ENCODE measurements at places on chromosomes 16 and 17.
A peak's percentile ranks its signal among the peaks of the same experiment; 100 is the strongest.

GRCh38 chr16:78759596-78759995 lies 660.1 kb downstream of the WWOX start:
- DNase-seq = no peak

DNA sequence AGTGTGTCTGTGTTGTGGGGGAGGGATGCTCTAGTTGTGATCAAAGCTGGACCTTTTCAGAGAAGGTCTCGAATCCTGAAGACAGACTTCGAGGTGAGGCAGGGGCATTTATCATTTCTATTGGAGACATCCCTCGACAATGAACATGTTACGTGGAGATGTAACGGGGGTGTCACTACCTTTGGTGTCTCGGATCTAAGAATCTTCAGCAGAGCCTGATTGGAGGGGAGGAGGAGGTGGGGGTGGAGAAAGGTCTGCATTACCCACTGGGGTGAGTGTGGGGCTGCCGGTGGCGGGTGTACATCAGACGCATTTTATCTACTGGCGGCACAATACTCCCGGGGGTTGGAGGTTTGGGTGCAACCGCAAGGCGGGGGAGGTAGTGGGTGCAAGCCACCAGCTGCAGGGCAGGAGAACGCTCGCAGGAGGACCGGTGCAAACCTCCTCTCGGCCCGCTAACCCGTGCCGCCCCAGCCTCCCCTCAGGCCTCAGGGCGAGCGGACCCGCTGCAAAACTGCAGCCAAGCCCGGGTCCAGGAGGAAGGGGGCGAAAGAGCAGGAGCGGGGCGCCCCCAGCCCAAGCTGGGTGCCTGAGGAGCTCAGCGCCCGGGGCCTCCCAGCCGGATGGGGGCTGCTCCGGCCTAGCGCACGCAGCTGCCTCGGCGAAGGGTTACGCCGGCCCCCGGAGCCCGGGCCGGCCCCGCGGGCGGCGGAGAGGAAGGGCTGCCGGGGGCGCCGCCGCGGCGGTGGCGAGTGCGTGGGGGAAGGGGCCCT lies 735 bp downstream of the ZNF652 start:
- DNase-seq = peak; percentile 6

DNA sequence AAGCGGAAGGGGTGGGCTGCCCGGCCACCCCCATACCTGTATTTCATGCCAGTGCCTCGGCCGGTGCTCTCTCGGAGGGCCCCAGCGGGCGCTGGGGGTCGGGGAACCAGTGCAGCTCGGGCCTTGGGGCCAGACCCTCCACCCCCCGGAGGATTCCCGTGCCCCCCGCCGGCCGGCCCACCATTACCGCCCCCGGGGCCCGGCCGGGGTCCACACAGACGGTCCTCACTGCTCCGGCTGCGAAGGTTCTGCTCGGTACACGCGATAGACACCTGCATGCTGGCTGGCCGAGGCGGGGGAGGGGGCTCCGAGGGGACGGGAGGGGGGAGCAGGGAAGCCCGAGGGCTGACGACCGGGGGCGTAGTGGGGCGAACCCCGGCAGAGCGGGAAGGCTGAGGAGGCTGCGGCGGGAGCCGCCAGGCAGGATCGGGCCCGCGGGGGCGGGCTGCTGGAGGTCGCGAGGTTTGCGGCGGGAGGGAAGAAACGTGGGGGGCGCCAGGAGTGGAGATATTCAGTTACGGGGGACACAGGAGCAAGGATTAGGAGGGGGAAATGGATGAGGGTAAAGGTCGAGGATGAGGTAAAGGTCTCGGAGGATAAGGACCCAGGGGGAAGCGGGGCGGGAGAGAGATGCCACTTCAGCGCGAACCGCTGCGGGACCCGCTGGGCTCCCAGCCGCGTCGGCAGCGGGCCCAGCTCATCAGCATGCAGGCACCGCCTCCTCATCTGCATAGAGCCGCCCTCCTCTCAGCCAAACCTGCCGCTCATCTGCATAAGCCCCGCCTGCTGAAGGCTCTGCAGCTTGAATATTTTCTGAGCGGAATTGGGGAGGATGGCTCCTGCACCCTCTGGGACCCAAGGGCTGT lies at the start of gene KCNAB3:
Gene KCNAB3 (minus strand): TSS at position 699 of the 866 bp plus-strand sequence. CDS start 421 bp downstream, at position 278.
- peak; percentile 52 for DNase-seq

GRCh38 chr17:74190154-74190553 lies 13.3 kb upstream of the RPL38 start:
- peak; percentile 63 for DNase-seq

DNA sequence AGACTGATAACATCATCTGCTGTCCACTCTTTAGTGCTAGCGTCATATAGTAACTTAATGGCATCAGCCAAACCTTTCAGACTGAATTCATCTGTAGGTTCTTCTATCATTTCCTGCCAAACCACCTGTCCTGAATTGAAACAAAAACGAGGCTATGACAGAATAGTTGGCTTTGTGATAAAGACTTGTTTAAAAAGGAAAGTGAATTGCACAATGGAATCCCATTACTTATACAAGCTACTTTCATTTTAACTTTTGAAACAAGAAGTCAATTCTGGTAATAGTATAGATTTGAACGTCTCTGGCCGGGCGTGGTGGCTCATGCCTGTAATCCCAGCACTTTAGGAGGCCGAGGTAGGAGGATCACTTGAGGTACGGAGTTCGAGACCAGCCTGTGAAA lies 18.2 kb downstream of the LASP1NB start:
- no peak for DNase-seq

- DNase-seq = no peak
Observed at GRCh38 chr17:63464691-63465236, 12.1 kb upstream of the ACE start.

- DNase-seq = no peak
Observed at GRCh38 chr16:11147754-11148444, 108.1 kb downstream of the SOCS1 start.

GRCh38 chr16:27171584-27171983 lies 31.7 kb upstream of the KDM8 start:
- DNase-seq = no peak

- DNase-seq = no peak
Observed at GRCh38 chr16:64657316-64658011, 464.4 kb downstream of the CDH11 start.

Data from dermis microvascular lymphatic vessel endothelial cell (primary cell).